Cortex of kidney (tissue), 1 donor: ENCODE measurements at places on chromosomes 7 and 10.
A peak's percentile ranks its signal among the peaks of the same experiment; 100 is the strongest.

- no peak for DNase-seq
Observed at GRCh38 chr10:78038791-78039547, 5.3 kb downstream of the RPS24 start.

DNA sequence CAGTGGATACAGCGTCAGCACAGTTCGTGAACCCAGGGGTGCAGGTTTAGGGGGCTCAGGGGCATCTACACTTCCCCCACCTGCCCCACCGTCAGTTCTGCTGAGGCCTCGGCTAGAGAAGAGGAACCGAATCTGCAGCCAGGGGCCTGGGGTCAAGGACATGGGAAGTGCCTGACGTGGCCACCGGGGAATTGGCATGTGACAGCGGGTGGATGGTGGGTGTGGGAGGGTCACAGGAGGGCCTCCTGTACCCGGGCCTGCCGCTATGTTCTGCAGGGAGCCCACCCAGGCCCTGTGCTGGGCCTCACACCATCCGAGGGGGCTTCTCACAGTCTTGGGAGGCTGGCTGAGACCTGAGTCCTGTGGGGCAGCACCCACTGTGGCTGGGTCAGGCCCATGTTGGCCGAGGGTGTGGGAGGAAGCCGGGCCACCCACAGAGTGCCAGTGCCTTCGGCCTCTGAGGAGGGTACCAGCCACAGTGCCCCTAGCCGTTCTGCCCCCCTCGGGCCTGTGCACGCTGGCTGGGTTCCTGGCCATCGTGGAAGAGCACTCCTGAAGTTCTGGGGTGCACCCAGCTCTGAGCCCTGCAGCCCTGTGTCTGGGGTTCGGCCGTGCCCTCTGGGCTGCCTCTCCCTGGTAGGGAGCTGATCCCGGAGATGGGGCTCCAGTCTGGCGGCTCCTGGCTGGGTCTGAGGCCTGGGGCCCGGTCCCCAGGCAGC, 5.9 kb downstream of the TTYH3 start:
- DNase-seq = no peak

- DNase-seq = no peak
Observed at GRCh38 chr10:3740157-3740871, 44.7 kb downstream of the KLF6 start.

- DNase-seq = no peak
Observed at GRCh38 chr10:114881417-114881816, 56.6 kb upstream of the TRUB1 start.

DNA sequence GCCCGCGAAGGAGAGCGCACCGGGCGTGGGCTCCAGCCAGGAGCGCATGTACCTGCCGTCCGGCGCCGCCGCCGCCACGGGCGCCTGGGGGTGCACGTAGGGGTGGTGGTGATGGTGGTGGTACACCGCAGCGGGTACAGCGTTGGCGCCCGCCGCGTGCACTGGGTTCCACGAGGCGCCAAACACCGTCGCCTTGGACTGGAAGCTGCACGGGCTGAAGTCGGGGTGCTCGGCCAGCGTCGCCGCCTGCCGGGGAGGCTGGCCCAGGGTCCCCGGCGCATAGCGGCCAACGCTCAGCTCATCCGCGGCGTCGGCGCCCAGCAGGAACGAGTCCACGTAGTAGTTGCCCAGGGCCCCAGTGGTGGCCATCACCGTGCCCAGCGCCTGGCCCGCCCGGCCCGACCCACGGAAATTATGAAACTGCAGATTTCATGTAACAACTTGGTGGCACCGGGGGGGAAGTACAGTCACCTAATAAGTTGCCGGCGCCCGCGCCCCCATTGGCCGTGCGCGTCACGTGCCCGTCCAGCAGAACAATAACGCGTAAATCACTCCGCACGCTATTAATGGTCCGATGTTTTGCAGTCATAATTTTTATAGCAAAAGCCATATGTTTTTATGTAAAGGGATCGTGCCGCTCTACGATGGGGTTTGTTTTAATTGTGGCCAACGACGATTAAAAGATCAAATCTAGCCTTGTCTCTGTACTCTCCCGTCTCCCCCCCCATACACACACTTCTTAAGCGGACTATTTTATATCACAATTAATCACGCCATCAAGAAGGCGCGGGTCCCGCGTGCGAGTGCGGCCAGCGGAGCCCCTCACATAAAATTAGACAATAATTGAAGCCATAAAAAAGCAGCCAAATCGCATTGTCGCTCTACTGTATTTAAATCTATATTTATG, at the start of gene HOXA9:
Gene HOXA9 (minus strand): TSS at position 449 of the 907 bp plus-strand sequence. CDS start 80 bp downstream, at position 369.
- no peak for DNase-seq

DNA sequence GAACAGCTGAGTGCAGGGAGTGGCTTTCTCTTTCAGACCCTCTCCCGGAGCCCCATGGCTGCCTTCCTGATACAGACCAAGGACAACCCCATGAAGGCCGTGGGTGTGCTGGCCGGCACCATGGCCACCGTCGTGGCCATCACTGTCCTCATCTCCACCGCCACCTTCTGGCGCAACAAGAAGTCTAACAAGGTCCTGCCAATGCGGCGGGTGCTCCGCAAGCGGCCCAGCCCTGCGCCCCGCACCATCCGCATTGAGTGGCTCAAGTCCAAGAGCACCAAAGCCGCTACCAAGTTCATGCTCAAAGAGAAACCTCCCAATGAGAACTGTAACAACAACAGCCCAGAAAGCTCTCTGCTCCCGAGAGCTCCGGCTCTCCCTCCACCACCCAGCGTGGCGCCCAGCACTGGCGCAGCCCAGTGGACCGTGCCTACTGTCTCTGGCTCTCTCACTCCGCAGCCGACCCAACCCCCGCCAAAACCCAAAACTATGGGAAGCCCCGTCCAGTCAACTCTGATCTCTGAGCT, 11.2 kb downstream of the LRIT2 start:
- DNase-seq = no peak

GRCh38 chr7:138843632-138844580, 45.9 kb upstream of the ATP6V0A4 start:
- DNase-seq = no peak

DNA sequence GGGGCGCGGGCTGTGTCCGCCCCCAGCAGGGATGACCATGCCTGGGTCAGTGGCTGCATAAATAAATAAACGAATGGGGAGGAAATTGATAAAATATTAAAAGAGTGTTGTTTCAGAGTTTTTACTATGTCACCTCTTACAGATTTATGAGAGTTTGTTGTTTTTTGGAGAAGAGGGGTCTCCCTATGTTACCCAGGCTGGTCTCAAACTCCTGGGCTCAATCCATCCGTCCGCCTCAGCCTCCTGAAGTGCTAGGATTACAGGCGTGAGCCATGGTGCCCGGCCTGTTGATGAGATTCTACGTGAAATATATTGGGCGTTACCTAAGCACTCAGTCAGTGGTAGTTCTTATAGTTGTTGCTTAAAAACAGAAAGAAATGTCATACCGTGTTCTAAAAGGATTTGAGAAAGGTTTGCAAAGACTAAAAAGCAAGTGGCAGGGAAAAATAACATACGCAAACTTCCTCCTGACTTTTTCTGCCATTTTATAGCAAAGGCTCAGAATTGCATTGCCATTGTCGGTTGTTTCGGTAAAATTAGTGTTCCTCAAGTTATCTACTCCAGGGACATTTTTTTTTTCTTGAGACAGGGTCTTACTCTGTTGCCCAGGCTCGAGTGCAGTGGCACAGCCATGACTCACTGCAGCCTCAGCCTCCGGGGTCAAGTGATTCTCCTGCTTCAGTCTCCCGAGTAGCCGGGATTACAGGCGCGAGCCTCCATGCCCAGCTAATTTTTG, 39.5 kb upstream of the FOXK1 start:
- DNase-seq = no peak

GRCh38 chr10:72658696-72659400, 33.0 kb upstream of the MICU1 start:
- DNase-seq = no peak

DNA sequence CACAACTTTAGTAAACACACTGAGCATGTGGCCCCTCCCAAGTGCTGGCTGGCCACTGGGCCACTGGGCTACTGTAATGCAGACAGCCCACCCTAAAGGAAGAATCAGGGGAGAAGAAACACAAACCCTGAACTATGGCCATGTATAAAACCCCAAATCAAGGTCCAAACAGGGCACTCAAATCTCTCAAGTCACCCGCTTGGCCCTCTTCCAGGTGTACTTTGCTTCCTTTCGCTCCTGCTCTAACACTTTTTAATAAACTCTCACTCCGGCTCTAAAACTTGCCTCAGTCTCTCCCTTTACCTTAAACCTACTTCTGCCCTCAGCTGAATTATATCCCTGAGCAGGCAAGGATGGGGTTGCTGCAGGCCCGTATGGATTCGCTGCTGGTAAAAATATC, 72.6 kb downstream of the TPK1 start:
- no peak for DNase-seq

DNA sequence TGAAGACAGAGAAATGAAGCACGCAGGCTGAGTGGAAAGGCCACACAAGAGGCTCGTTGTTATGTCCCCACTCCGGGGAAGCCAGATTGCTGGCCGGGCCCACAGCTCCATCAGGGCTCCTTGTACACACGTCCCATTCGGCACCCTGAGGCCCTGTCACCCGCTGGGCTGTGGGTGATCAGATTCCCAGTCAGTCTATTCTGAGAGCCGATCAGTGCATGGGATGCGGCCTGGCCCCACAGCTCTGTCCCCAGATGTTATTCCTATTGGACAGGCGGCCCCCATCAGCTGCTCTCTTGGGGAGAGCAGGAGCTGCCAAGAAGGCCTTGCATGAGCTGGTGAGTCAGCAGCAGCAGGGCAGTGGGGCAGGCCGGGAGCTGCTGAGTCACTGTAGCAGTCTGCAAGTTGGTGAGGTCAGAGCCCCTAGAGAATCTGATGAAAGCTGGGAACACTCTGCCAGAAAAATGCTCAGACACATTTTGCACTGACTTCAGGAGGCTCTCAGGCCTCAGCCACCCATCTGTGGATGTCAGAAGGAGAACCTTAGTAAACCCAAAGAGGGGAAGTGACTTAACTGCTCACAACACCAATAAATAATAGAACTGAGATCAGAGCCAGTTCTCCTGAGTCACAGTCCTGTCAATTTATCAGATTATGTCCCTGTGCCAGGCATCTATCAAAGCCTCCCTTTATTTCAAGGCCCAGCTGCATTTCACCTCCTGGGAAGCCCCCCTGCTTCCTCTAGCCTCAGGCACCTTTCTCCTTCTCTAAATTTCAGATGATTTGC, 9.4 kb upstream of the PSAP start:
- peak; percentile 28 for DNase-seq

DNA sequence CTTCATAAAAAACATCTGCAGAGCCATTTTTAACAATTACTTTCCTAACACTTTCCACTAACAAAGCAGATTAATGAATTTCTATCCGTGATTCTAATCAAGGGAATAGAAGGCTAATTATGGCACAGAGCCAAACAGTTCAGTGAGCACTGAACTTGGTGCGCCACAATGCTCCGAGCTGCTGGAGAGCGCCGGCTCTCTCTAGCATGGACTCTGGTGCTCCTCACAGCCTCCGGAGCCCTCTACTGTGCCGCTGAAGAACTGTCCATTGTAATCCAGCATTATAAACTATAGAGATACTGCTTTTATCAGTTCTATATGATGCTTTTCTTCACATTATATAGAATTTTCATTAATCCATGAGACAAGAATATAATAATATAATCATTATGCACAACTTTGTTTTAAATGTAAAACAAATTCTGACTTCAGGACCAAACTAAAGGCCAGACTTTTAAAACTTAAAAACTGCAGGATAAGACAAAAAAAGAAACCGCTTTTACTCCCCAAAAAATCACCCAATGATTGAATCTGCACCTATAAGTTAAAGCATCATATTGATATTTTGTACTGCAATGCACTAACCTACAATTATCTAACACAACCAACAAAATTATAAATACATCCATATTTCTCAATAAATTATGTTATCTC, 123.6 kb downstream of the RNF32 start:
- DNase-seq = no peak

DNA sequence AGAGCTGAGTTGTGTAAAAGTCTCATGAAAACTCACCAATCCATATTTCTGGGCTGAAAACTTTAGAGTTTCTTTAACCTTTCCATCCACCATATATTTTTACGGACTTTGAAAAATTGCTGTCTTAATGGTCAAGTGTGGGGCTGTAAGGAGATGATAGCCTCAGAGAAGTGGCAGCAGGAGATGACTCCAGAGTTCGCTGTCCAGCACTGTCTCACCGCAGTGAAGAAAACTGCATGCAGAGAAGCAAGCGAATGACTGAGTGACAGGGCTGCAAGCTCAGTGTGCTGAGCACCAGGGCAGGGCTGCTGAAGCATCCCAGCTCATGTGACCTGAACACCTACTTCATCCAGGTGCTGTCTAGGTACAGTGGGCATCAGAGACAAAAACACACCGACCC, 564.5 kb downstream of the ACTR3B start:
- DNase-seq = no peak

DNA sequence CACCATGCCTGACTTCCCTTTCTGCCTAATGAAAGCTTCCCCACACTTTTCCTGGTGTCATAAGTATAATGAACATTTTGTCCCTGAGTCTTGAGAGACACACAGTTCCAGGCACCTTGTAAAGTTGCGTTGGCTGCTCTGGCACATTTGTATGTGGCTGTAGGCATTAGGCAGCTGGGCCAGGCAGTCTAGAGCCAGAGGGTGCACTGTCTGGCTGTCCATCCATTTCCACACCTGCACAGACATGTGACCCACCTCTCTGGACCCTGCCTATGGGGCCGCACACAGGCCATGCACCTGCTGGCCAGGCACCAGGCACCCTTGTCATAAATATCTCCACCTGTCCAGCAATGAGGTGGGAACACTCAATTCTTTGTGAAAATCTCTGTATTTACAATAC, 54.7 kb upstream of the ANTXRL start:
- DNase-seq = no peak

DNA sequence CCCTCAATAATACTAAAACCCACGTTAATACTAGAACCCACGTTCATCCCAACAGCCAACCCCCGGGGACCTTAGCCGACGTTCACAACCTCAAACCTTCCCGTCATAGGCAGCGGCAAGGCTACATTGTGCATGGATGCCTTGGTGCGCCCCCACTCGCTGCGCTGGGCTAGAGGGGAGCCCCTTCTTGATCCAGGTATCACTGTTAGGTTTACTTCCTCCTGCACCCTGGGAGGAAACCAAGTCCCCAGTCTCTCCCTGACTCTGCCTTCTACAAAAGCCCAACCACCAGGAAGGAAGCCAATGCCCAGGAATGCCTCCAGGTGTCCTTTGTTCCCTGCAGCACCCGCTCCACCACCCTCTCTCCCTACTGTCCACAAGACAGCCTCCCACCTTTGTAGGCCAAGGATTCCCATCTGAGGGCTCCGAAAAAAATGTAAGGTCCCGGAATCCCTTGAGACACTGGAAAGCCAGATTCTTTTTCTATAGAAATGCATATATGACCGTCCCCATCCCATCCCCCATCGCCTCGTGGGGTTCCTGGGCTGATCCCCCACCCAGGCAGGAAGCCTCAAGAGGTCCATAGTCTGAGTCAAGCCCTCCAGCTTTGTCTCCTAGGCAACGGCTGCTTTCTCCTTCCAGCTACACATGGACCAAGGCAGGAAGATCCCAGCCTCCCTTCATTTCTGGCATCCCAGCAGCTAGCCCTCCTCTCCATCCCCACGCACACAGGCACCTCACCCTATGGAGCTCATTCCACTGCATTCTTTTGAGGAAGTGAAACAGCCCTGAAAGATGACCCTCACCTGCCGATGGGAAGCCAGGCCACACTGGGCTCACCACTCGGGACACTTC, 25.2 kb downstream of the CTBP2 start:
- no peak for DNase-seq

GRCh38 chr10:62885684-62886461, 69.7 kb upstream of the EGR2 start:
- no peak for DNase-seq
